ENCODE measurements at places on chromosomes 12 and 14.

- no peak for DNase-seq
These were observed 42.9 kb downstream of the DNAI7 start for GRCh38 chr12:25152055-25152454.

DNA sequence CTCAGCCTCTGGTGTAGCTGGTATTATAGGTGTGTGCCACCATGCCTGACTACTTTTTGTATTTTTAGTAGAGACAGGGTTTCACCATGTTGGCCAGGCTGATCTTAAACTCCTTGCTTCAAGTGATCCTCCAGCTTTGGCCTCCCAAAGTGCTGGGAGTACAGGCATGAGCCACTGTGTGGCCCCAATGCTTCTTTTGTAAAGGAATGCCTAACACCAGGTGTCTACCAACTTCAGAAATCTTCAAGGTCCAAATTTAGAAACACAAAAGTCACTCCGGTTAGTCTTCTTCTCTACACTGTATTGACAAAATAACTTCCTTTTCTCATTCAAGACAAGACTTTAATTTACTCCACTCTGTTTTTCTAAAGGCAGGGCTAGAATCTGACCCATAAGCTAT, 188.7 kb downstream of the PRKD1 start:
- no peak for DNase-seq

DNA sequence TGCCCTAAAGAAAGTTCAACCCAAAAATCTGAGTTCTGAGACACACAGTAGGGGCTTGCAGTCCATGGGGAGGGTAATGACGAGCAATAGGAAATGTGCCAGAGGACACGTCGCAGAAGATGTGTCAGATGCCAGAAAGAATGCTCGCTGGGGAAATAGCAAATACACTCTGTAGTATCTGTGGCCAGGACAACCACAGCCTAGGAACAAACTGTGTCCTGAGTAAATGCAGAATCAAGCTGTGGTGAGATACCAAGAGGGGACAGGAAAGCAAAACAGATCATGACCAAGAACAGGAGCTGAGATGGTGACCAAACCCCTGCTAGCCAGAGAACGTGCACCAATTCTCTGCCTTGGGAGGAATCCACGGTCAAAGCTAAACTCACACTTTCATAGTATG, 9.1 kb downstream of the CRACR2A start:
- no peak for DNase-seq

DNA sequence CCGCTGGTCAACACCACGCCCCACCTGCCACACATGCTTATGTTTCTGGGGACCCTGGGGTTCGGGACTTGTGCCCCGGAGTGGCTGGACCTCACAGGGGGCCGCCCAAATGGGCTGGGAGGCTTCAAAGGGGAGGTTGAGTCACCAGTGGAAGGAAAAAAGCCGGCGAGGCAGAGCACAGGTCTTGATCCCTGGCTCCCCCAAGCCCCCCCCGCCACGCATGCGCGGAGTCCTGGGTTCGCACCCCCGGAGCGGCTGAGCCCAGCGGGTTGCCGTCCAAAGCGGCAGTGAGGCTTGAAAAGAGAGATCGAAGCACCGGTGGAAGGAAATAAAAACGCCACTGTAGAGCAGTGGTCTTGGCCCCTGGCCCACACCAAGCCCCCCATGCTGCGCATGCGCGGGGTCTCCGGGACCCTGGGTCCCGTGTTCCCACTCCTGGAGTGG, 313.5 kb downstream of the ALG10 start:
- no peak for DNase-seq

- no peak for DNase-seq
These were observed 28.4 kb downstream of the RTL1 start for GRCh38 chr14:100875126-100875525.

DNA sequence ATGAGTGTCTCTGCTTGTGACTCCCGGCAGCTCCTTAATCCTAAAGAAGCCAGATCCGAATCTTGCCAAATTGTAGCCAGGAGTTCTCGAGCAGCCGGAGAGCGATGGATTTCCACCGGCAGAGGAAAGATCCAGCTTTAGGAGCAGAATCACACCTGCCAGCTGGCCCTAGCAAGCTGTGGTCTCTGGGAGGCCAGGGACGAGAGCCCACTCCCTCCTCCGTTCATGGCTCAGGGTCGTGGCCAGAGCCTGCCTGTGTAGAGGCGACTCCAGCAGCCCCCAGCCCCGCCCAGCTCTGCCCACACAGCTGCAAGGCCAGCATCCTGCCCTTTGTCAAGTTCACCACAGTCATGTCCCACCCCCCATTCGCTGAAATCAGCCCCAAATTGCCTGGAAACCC, 121.0 kb downstream of the SCARB1 start:
- no peak for DNase-seq

- no peak for DNase-seq
These were observed 56.7 kb upstream of the TMCC3 start for GRCh38 chr12:94707036-94707435.

GRCh38 chr14:79698298-79698711, 513.0 kb downstream of the DIO2 start:
- DNase-seq, result no peak

- no peak for DNase-seq
These were observed 60.3 kb downstream of the SAMD4A start for GRCh38 chr14:54627219-54627539.

DNA sequence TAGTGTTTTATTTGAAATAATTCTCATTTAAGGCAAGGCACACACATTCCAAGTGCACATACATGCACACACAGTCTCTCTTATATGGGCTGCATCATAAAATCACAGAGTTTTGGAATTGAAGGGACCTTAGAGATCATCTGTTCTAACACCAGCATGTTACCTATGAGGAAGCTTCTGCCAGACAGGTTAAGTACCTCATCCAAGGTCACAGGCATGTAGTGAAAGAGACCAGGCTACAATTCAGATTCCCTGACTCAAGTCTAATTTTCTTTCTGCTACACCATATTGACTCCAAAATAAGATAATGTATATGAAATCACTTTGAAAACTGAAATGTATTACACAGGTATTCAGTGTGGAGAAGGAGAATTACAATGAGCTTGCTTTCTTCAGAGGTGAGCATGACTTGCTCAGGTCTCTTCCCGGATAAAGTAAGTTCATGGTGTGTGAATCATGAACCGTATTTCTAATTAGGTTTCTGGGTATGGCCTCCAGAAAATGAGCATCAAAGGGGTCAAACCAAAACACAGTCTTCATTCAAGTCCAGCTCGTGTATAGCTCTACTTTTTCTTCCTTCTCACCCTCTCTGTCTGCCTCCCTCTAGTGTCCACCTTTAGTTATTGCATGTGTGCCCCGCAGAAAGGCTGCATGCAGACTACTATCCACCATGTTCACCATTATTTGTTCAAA, 411.9 kb downstream of the FUT8 start:
- DNase-seq, result peak; percentile 28

DNA sequence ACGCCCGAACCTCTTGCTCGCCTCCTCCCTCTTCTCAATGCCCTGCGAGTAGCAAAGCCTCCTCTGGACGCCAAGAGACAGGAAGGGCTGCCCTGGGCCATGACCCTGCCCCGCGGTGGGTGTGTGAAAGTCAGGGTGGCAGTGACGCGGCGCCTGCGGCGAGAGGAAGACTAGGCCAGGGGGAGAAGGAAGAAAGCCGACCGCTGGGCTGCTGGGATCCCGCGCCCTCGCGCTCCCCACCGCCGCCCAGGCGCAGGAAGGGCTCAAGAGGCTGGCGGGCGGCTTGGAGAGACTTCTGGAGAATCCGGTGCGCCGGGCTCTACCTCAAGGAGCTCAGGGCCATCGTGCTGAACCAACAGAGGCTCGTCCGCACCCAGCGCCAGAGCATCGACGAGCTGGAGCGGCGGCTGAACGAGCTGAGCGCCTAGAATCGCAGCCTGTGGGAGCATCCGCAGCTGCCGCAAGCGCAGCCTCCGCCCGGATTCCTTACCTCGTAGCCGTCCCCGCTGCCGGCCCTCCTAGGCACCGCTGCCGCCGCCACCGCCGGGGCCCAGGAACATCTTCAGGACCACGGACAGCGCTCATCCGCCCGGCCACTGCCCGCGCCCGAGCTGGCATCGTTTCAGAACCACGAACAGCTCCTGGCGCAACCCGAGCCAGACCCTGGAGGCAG, 105.0 kb upstream of the PRB2 start:
- no peak for DNase-seq

- DNase-seq, result no peak
These were observed 161.3 kb downstream of the RPL10L start for GRCh38 chr14:46490238-46490685.

GRCh38 chr12:110766311-110767154, 23.8 kb upstream of the PPP1CC start:
- no peak for DNase-seq

- DNase-seq, result no peak
These were observed 7.9 kb upstream of the PWP1 start for GRCh38 chr12:107677671-107678070.

DNA sequence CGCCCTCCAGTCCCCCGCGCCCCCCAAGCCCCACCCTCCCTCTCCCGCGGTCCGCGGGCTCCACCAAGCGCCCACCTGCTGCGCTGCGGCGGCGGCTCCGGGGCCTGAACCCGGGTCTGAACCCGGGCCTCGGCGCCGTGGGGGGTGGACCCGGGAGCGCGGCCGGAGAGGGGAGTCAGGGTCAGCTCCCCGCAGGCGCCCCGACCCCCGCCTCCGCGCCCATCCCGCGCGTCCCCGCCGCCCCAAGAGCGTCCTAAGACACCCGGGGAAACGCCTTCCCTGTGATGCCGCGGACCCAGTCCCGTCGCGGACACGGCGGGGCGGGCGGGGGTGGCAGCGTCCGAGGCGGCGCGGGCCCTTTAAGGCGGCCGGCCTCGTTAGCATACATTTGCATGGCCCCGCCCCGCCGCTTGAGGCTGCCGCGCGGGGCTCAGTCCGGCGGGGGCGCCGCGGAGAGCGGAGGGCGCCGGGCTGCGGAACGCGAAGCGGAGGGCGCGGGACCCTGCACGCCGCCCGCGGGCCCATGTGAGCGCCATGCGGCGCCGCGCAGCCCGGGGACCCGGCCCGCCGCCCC, at the start of gene MMP17:
Gene MMP17, plus strand, starts transcription at position 433 of the 574 bp plus-strand sequence. Its CDS starts 102 bp downstream, at position 535.
- DNase-seq, result no peak

DNA sequence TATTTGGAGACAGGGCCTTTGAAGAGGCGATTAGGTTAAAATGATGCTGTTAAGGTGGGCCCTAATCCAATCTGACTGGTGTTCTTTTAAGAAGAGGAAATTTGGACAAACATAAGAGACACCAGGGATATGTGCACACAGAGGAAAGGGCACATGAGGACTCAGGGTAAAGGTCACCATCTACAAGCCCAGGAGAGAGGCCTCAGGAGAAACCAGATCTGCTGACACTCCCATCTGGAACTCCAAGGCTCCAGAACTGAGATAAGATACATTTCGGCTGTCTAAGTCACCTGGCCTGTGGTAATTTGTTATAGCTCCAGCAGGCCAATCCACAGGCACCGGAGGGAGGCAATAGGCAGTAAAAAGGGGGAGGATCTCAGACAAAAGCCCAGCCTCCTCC, 48.6 kb downstream of the KICS2 start:
- no peak for DNase-seq

DNA sequence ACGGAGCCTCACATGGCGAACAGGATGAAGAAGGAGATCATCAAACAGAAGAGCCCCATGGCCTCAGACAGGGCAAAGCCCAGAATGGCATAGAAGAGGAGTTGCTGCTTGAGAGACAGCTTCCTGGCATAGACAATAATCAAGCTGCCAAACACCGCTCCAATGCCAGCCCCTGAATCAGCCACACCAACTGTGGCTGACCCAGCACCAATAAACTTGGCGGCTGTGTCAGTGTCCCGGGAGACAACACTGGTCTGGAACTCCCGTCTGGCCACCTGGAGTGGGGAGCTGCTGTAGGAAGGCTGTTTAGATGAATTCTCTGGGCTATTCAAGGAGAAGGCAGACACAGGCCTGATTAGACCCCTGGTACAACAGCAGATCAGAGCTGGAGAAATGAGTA, 100.1 kb downstream of the HEATR5A start:
- no peak for DNase-seq

GRCh38 chr12:59375633-59376032, 220.2 kb upstream of the SLC16A7 start:
- no peak for DNase-seq

DNA sequence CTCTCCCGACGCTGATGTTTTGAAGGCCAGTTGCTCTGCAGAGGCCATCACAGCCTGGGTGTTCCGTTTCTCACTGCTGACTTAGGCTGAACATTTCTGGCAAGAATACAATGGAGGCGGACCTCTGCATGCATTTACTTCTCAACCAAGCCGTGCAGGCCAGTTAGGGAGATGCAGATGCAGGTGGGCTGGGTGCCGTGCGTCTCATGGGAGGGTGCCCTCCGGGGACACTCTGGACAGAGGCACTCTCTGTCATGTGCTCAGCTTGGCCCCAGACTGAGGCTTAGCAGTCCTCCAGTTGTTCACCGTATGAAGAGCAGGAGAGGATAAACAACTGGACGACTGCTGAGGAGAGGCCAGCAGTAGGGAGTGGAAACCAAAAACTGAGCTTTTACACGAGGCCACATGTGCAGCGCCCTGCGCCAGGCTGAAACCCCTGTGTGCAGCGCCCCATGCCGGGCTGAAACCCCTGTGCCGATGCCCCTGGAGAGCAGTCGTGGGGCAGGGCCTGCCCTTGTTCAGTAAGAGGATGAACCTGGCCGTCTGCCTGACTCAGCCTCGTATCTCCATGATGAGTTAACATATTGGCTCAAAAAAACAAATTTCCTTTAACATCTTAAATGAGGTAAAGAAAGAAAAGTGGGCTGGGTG, 32.3 kb downstream of the DDX51 start:
- DNase-seq, result no peak

DNA sequence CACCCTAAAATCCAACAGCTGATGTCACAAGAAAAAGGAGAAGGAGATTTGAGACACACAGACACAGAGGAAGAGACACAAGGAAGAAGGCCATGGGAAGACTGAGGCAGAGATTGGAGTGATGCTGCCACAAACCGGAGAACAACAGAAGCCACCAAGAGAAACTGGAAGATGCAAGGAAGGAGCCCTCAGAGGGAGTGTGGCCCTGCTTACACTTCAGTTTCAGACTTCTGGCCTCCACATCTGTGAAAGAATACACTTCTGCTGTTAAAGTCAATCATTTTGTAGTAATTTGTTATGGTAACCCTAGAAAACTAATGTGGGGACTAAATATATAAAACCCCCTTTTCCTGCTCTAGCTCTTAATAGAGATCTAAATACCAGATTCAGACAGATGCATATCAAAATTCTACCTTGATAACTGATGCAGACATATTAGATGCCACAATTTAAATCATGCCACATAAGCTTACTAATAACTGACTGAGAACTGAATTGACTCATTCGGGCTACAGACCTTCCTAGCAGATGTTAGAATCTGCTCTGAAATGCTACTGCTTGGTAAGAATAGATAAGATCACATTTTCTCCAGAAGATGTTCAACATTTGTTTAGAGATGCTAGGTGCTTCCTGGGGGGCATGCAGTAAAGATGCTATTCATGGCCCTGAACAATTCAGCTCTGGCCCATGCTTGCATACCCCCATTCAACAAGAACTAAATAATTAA, 113.1 kb upstream of the CCND2 start:
- no peak for DNase-seq

All from RCC 7860 (cell line).